ENCODE measurements at places on chromosomes 12 and 14. TPM values are rescaled to one million over a fixed set of nuclear protein-coding genes. Genes with fewer than 3 reads are reported as not detected.

- H3K4me3 ChIP-seq = no peak overlapping the region
- DNase-seq = no peak
- no peak overlapping the region for H3K27ac ChIP-seq
- peaks cover 13% of the 10 kb centered on the region for H3K4me1 ChIP-seq
- H3K27me3 ChIP-seq = peaks cover 20% of the 10 kb centered on the region
- peaks cover 14% of the 10 kb centered on the region for H3K36me3 ChIP-seq
Observed at GRCh38 chr12:6643569-6644256, 3.5 kb downstream of the ACRBP start.

DNA sequence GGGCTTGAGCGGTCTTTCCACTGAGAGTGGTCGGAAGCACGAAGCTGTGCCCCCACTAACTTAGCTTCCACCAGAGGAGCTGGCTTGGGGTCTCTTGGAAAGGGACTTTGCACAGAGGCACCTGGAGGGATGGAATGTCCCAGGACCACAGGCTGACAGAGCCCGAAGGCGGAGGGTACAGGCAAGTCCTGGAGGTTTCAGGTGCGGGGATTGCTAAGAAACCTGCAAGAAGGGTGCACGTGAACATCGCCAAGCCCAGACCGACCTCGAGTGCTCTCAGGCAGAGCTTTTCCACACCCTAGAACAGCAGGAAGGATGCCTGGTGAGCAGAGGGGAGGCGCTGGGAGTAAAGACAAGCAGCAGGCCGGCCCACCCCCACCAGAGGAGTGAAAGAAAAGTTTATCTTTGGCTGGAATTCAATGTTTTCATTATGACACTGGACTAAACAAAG lies 61.6 kb downstream of the SERPINA3 start:
- no peaks in the 10 kb centered on the region for H3K36me3 ChIP-seq
- H3K27me3 ChIP-seq = peaks cover 28% of the 10 kb centered on the region
- no peak overlapping the region for H3K27ac ChIP-seq
- DNase-seq = peak; percentile 20

- H3K36me3 ChIP-seq = no peaks in the 10 kb centered on the region
- no peak for DNase-seq
- H3K27ac ChIP-seq = no peak overlapping the region
- H3K4me3 ChIP-seq = no peak overlapping the region
- H3K27me3 ChIP-seq = peaks cover 14% of the 10 kb centered on the region
- no peaks in the 10 kb centered on the region for H3K4me1 ChIP-seq
Observed at GRCh38 chr14:104301731-104302460, 163.5 kb downstream of the KIF26A start.

DNA sequence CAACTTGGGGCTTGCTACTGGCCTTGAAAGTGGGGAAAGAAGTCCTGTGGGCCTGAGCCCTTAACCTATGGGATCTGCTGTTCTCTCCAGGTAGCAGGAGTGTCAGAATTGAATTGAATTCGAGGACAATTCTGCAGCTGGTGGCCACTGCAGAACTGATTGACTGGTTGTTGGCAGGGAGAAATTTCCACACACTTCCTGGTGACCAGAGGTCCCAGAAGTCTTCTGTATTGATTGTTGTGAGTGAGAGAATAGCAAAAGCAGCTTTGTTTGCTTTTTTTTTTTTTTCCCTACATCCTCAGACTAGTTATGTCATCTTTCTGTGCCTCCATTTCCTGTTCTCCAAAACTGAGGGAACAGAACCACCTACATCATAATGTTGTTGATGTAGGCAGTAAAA lies 64.1 kb downstream of the PRICKLE1 start:
- no peaks in the 10 kb centered on the region for H3K4me1 ChIP-seq
- H3K27me3 ChIP-seq = no peaks in the 10 kb centered on the region
- no peaks in the 10 kb centered on the region for H3K36me3 ChIP-seq
- no peak for DNase-seq
- H3K27ac ChIP-seq = no peak overlapping the region
- no peak overlapping the region for H3K4me3 ChIP-seq

GRCh38 chr12:53231921-53232645 lies at the start of gene RARG:
Gene RARG (minus strand): TSS chr12:53232209. CDS start chr12:53227545, 4,664 bp downstream.
- peak within 1 kb of the TSS; percentile 80 for H3K4me3 ChIP-seq
- H3K27me3 ChIP-seq = no peaks in the 10 kb centered on the region
- H3K36me3 ChIP-seq = peaks cover 6% of the 10 kb centered on the region
- H3K4me1 ChIP-seq = peaks cover 64% of the 10 kb centered on the region

GRCh38 chr12:30757316-30757715 lies 2.6 kb upstream of the CAPRIN2 start:
- no peak overlapping the region for H3K27ac ChIP-seq
- DNase-seq = no peak
- H3K36me3 ChIP-seq = peaks cover 6% of the 10 kb centered on the region
- no peak overlapping the region for H3K4me3 ChIP-seq
- H3K27me3 ChIP-seq = no peaks in the 10 kb centered on the region

DNA sequence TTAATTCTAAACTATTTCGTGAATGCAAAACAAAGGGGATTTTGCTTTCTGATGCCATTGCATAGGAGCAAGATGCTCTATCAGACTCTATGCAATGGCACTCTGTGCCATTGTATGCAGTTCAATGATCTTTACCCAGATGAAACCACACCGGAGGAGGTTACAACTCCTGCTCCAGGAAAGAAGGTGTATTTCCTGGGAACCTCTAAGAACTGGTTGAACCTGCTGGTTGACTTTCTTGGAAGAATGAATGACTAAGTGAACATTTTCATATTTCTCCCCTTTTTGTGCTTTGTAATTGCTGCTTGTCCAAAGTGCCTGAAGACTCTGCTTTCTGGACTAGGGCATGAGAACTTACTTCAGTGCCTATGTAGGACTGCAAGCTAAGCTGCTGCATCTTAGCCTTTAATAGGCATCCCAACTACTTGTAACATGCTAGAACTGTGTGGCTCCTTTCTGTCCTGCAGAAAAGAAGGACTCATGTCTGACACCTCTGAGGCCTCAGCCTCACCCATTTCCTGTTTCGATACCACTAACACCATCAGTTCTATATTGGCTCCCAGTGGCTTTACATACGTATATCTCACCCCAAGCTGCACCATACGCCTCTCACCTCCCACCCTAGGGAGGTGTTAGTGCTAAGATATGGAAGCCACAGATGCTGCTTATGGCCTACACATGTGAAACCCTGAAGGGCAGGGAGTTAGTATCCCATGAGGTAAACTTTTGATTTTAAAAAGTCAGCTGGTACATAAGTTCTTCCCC lies 193.5 kb upstream of the CNOT2 start:
- H3K27ac ChIP-seq = peak overlapping the region; percentile 13
- no peaks in the 10 kb centered on the region for H3K27me3 ChIP-seq
- no peak overlapping the region for H3K4me3 ChIP-seq
- no peak for DNase-seq
- no peaks in the 10 kb centered on the region for H3K36me3 ChIP-seq

- H3K36me3 ChIP-seq = no peaks in the 10 kb centered on the region
- DNase-seq = no peak
- H3K27ac ChIP-seq = no peak overlapping the region
- no peak overlapping the region for H3K4me3 ChIP-seq
- H3K27me3 ChIP-seq = no peaks in the 10 kb centered on the region
Observed at GRCh38 chr12:1922985-1923384, 4.5 kb upstream of the CACNA2D4 start.

DNA sequence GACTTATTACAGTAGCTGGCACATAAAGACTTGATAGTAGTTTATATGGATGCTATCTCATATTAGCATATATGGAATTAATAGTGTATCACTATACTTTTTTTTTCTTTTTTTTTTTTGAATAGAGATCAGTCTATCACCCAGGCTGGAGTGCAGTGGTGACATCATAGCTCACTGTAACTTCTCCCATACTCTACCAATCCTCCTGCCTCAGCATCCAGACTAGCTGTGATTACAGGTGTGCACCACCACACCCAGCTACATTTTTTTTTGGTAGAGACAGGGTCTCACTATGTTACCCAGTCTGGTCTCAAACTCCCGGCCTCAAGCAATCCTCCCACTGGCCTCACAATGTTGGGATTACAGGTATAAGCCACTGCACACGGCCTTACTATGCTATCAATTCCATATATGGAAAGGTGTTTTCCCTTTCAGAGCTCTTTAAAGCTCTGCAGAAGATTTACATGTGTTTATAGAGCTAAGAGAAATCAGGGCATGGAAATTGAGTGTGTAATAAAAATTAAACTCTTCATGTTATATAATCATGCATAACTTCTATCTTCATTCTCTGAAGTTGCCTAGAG lies 1.8 kb upstream of the TBK1 start:
- H3K27me3 ChIP-seq = no peaks in the 10 kb centered on the region
- H3K27ac ChIP-seq = no peak overlapping the region
- no peak for DNase-seq
- H3K4me1 ChIP-seq = peaks cover 21% of the 10 kb centered on the region
- H3K4me3 ChIP-seq = no peak overlapping the region

- H3K36me3 ChIP-seq = no peaks in the 10 kb centered on the region
- no peak for DNase-seq
- H3K27ac ChIP-seq = no peak overlapping the region
- H3K27me3 ChIP-seq = peaks cover 96% of the 10 kb centered on the region
Observed at GRCh38 chr14:94770815-94771157, 873 bp upstream of the GSC start.

DNA sequence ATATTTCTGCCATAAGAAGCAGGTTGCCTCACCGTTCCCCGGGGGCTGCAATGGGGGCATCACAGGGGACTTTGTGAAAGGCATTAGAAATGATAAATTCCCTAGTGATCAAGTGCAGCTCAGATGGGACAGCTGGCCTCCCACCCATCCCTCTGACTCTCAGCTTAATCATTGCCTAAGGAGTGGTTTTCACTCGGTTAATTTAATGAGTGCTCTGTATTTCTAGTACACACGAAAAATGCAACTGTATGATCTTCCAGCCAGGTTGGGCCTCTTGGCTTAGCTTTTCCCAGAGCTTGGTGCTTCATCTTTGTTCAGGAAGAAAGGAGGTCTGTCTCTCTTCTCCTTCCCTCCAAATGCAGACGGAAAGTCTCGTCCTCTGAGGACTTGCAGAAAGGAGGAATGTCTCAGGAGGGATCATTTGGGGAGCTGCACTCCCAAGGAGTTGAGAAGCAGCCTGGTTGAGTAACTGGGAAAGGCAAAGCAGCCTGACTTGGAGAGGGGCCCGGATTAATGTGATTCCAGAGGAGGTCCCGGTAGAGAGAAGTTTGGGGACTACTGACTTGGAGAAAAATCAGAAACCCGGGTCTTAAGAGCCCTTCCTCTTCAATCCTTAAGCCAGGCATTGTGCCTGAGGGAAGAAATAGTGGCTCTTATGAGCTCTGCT lies 7.2 kb downstream of the CD9 start:
- DNase-seq = no peak
- H3K4me3 ChIP-seq = no peak overlapping the region
- H3K27ac ChIP-seq = peak overlapping the region; percentile 22
- H3K36me3 ChIP-seq = no peaks in the 10 kb centered on the region
- peaks cover 17% of the 10 kb centered on the region for H3K27me3 ChIP-seq
- H3K4me1 ChIP-seq = peaks cover 36% of the 10 kb centered on the region

GRCh38 chr12:92237762-92238523 lies 92.3 kb upstream of the BTG1 start:
- no peak for DNase-seq
- H3K4me1 ChIP-seq = no peaks in the 10 kb centered on the region
- H3K27ac ChIP-seq = no peak overlapping the region
- H3K27me3 ChIP-seq = no peaks in the 10 kb centered on the region
- no peaks in the 10 kb centered on the region for H3K36me3 ChIP-seq

DNA sequence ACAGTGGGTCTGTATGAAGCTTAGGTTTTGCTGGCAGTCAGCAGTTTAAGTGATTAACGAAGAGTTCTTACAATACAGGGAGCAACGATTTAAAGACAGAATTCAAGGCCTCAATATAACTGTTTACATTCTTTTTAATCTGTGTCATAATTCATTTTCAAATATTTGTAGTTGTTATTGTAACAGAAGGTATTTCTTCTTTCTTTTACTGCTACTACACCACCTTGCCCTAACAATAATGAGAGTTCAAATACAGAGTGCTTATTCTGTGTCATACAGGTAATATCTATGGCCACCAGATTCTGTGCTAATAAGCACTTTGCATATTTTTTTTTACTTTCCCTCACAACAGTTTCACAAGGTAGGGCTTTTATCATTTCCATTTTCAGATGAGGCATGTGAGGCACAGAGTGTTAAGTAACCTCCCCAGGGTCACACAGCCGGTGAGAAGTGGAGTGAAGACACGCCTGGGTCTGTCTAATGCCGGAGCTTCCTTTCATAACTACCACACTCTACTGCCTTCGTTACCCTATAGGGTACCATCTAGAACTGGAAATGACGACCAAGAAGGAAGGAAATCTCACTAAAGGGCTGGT lies 81.9 kb downstream of the PELI2 start:
- H3K36me3 ChIP-seq = no peaks in the 10 kb centered on the region
- no peaks in the 10 kb centered on the region for H3K4me1 ChIP-seq
- no peak overlapping the region for H3K4me3 ChIP-seq
- DNase-seq = no peak
- no peaks in the 10 kb centered on the region for H3K27me3 ChIP-seq

SLC5A8 gene
- total RNA-seq = not detected

NRL gene
- 2.0 TPM for total RNA-seq

KRT72 gene
- not detected for total RNA-seq

EPYC gene
- not detected for total RNA-seq

NFE2 gene
- 0.47 TPM for total RNA-seq

SIX1 gene
- total RNA-seq = 0.16 TPM

Measured in mesothelial cell of epicardium (in vitro differentiated cells).